Activated CD4-positive, alpha-beta T cell treated with anti-CD3 and anti-CD28 coated beads, Interleukin-2, amount 10 ng/mL, durations not matched to agents 7 days and 5 days (primary cell): ENCODE measurements at places on chromosomes 5 and 9.

DNA sequence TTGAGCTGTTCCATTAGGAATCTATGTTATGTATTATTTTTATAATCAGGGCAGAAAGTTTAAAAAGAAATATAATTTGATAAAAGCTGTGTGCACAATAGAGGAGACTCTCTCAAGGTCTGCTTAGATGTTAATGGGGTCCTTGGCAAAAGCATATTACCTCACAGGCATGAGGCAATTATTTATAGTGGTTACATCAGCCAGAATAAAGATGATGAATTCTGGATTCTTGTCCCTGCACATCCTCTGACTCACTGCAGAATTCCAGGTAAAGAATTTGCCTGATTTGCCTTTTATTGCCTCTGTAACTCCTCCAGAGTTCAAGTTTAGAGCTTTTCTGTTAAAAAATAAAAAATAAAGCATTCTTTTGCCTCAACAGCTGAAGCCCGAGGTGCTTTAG, 253.6 kb downstream of the MAST4 start:
- no peak for DNase-seq

DNA sequence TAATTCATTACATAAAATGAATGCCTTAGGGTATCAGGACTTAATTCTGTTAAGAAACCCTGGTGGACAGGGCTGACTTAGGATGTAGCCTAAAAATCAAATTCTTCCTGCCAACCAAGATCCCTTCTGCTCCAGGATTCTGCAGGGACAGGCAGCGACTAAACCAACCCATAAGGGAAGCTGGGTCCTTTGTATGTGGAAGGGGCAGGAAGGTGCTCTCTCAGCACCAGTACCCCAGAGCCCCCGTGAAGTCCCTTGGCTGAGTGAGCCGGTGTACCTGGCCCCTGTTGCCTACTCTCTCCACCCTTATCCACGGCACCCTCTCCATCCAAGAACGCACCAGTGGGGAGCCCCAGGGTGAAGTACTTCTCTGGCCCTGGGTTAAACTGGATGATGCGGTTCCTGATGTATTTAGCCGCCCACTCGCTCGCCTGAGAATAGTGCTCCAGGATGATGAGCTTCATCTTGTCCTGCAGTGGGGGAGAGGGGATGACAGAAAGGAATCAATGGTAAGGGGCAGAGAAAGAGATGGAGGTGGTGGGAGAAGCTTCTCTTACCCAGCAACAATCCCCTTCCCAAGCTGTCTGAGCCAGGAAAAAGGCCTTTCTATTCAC, 1.1 kb downstream of the GNPDA1 start:
- DNase-seq, result no peak

GRCh38 chr9:33455945-33456344, 8.6 kb upstream of the AQP3 start:
- peak; percentile 56 for DNase-seq

DNA sequence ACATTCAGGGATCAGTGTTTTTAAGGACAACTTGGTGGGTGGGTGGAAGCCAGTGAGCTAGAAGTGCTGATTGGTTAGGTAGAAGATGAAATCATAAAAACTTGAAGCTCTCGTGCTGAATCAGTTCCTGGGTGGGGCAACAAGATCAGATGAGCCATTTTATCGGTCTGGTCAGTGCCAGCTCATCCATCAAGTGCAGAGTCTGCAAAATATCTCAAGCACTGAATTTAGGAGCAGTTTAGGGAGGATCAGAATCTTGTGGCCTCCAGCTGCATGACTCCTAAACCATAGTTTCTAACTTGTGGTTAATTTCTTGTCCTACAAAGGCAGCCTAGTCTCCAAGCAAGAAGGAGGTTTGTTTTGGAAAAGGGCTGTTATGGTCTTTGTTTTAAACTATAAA, 166.4 kb downstream of the FAM170A start:
- DNase-seq, result no peak

DNA sequence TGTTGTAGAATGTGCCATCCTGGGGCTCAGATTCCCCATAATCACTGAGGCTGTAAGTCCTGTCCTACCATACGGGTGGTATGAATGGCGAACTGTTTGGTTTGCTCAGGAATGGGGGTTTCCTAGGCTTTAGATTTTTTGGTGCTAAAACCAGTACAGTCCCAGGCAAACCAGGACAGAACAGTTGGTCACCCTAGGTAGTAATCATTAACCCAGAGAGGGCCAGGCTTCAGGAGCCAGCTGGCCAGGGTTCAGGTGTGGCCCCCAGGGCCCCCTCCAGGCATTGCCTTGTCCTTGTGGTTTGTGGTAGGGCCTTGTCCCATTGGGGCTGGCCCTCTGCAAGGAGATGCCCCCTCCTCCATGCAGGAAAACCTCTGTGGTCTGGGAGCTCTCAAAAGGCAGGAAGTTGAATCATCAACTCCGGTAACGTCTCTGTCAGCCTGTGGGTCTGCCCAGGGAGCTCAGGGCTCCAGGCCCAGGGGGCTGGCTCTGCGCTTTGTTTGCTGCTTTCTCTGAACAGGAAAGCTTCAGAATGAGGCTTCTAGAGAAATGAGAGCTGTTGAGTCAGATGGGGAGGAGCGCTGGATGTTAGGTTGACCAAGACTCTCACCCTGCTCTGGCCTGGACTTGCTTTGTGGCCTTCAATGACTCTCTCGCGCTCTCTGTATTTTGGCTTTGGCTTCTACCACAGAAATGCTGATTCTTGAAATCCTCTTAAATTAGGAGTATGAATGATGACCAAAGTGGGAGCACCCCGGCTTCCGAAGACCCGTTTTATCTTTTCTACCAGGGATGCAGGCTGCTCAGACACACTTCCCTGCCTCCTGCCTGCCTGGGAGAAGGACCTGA, 22.2 kb upstream of the JADE2 start:
- DNase-seq, result peak; percentile 71

- DNase-seq, result no peak
Observed at GRCh38 chr9:86355814-86356213, 1.6 kb upstream of the TUT7 start.

GRCh38 chr9:34337403-34337802, 8.0 kb downstream of the NUDT2 start:
- DNase-seq, result no peak

- DNase-seq, result peak; percentile 67
Observed at GRCh38 chr9:83706676-83707517, 861 bp downstream of the UBQLN1 start.

- no peak for DNase-seq
Observed at GRCh38 chr9:106583751-106584150, 279.2 kb upstream of the ZNF462 start.

GRCh38 chr5:139523635-139524445, 37.3 kb upstream of the UBE2D2 start:
- DNase-seq, result no peak

DNA sequence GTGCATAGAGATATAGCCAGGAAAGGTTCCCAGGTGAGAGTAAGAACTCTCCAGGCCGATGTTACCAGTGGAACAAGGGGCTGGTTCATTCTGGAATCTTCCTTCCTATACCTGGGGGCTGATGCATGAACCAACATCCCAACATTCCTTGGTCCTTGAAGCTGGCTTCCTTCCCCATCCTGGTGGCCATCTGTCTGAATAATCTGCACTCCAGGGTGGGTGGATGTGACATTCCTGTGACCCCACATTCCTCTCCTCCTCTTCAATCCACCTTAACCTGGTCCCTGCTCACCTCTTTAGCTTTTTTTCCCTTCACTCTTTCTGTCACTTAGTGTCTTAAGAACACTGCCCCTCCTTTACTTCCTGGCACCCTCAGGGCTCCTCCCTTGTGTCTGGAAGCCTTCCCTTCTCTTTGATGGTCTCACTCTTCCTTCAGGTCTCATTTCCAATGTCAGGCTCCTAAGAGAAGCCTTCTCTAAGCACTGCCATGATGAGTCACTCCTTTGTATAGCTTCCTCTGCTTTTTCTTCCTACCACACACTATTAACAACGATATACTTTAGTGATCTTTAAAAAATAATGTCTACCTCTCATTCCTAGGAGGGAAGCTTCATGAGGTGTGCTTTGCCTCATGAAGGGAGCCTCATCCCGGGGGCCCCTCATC, 80.3 kb downstream of the BOD1 start:
- no peak for DNase-seq

GRCh38 chr5:90055831-90056328, 353.7 kb downstream of the CETN3 start:
- DNase-seq, result no peak

GRCh38 chr9:118003240-118003639, 299.0 kb downstream of the TLR4 start:
- DNase-seq, result no peak

DNA sequence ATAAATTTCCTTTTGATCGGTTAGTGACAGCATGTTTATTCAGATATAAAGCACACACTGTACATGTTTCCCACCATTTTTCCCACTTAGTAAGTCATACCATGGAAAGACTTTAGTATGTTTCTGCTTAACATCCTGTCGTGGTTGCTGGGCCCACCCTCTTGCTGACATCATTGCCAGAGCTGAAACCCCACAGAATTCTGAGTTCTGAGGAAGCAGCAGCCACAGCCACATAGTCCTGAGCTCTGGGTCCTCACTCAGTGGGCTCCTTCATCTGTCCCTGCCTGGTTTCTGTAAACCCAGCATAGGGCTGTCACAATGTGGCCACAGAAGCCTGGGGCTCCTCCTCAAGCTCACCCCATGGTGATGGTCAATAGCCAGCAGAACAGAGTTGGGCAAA, 441.5 kb downstream of the ENC1 start:
- DNase-seq, result no peak

DNA sequence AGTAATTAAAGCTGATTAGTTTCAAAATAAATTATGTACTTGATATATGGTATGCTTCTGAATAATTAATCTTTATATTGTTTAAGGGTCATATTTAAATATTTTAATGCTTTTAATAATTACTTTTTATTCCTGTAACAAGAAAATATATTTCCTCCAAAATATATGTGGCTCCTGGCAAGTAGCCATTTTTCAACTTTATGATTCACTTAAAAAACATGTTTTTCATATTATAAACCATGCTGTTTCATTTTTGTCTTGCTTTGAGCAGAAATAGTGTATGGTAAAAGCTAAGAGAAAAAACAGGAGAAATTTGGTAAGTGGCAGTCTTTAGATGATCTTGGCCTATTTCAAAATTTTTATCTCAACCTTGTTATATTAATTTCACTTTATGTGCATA, 14.6 kb downstream of the SPATA9 start:
- DNase-seq, result no peak

- no peak for DNase-seq
Observed at GRCh38 chr5:149013796-149014195, 49.1 kb downstream of the SH3TC2 start.
